Dermis microvascular lymphatic vessel endothelial cell (primary cell): ENCODE measurements at places on chromosomes 13 and 19. TPM values are rescaled to one million over a fixed set of nuclear protein-coding genes. Genes with fewer than 3 reads are reported as not detected.

ZNF442 gene
- 1.3 and 1.4 TPM in 2 replicates for total RNA-seq

CYP4F2 gene
- total RNA-seq = not detected in 2 replicates

- DNase-seq = no peak
These were observed 66.7 kb downstream of the FRY start for GRCh38 chr13:32098272-32098671.

PRKCG gene
- not detected in 2 replicates for total RNA-seq

- DNase-seq = no peak
These were observed 4.0 kb upstream of the IRGC start for GRCh38 chr19:43711751-43712355.

DNA sequence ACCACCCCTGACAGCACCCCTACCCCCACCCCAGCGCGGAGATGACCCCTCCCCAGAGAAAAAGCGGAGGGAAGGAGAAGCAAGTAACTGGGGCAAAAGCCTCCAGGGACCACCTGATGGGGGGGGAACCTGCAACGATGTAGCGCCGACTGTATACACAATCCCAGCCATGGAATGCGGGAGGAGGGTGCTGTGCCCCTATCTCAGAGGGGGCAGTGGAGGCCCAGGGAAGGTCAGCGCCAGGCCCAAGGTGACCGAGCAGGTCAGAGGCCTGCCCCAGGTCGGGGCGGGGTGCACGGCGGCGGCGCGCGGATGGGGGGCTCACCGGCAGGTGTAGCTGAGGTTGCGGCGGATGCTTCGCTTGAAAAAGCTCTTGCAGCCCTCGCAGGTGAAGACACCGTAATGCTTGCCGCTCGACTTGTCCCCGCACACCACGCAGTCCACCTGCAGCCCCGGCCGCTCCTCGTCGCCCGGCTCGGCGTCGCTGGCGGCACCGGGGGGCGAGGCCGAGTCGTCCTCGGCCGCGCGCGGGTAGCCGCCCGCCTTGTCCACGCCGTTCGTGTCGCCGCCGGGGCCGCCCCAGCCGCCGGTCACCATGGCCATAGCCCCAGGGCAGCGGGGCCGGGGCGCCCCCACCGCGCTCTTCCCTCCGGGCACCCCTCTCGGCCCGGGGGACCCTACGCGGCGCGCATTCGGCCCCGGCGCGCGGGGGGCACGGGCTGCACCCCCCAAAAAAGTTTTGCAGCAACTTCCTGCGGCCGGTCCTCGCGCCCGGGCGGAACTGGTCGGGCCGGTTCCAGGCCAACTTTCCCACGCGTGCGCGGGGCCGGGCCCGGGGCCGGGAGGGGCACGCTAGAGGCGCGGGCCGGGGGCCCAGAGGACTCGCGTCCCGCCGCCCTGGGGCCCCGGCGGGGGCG, 843 bp downstream of the NR2F6 start:
- DNase-seq = no peak

DNA sequence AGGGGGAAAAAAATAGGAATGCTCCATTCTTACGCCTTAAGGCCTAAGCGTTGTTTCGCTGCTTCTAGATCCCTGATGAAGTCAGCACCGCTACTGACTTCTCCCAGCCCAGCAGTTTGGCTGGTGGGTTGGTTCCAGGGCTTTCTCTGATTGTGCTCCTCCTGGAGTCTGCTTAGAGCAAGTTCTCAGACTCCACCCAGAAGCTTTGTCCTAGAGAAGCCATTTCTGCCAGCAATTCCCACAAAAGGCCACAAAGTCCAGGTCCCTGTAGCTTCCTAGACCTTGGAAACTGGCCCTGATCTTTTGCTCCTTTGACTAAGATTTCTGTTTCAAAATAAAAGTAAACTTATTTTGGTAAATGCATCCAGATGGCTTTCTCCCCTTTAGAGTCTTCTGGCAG, 65.4 kb downstream of the KCTD12 start:
- DNase-seq = no peak

DNA sequence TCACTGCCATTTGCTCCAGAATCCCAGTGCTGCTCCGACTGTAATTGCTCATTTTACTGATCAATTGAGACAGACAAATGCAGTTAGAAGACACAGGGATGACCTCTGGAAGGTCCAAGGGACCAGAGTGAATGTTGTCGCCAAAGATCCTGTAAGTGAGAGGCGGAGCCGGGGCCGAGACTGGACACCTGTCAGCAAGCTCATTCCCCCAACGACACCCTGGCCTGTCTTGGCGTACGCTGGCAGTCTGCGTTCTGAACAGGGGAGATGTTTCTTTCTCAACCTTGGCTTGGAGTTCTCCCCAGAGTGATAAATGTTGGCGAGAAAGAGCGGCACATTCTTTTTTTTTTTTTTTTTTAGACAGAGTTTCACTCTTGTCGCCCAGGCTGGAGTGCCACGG, 24.2 kb downstream of the GADD45B start:
- no peak for DNase-seq

CLEC17A gene
- total RNA-seq = not detected in 2 replicates

DNA sequence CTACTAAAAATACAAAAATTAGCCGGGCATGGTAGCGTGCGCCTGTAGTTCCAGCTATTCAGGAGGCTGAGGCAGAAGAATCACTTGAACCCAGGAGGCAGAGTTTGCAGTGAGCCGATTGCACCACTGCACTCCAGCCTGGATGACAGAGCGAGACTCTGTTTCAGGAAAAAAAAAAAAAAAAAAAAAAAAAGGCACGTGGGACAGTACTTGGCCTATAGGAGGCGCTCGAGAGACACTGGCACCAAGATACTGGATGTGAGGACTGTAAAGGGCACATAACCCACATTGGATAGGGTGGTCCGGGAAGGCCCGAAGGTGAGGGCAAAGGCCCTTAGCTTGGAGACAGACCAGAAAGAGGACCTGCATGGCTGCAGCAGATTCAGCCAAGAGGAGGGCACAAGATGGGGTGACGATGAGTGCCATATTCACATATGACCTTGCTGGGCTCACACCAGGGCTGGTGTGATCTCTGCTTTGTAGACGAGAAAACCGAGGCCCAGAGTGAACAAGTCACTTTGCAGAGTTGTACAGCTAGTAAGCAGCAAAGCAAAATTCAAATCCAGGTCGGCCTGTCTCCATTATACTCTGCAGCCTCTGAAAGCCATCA, 89.4 kb downstream of the DPF1 start:
- peak; percentile 53 for DNase-seq
